ENCODE measurements at places on chromosomes 11 and 22. TPM values are rescaled to one million over a fixed set of nuclear protein-coding genes. Genes with fewer than 3 reads are reported as not detected.

GRCh38 chr11:14544611-14545010 is 24.4 kb upstream of the PSMA1 start:
- no peak for DNase-seq

DNA sequence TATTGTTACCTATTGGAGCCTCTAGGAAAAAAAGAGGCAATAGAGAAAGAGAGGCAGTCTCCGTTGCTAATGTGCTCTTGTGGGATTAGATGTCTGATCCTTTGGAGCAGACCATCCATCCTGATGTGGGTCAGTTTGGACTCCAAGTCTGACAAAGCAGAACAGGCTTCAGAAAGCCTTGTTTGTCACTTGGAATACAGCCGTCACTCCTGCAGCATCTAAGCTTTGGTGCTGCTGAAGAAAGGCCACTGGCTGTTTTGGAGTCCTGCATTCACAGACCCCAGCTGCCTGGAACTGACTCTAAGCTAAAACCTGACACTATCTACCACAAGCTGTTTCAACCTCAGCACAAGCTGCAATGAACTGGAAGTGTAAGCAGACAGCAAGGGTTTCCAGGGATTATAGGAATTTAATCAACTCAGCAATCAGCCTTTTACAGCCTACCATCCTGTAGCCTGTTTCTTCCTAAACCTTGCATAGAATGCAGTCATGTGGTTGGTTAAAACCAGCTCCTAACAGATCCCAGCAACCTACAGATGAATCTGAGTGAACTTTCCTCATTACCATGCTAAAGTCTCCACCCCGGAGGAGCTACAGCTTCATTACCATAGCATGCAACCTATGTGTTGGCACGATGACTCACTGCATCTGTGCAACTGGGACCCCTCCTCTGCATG is 3.7 kb upstream of the PLAAT4 start:
- no peak for DNase-seq

- peak; percentile 91 for DNase-seq
Observed at GRCh38 chr11:72223615-72224563, 678 bp upstream of the INPPL1 start.

DNA sequence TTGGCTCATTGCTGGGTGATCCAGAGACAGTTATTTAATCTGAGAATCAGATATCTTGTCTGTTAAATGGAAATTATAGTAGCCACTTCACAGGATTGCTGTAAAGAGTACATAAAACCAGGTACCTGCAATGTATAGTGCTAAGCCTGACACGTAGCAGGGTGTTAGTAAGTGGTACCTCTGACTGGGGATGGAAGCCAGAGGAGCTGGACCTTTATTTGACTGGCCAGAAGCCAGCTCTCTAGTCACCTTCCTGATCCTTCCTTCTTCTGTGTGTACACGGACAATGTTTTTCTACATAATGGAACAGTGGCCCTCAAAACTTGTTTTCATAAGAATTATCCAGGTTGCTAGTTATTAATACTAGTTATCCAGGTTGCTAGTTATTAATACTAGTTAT is 25.5 kb upstream of the EHF start:
- no peak for DNase-seq

DNA sequence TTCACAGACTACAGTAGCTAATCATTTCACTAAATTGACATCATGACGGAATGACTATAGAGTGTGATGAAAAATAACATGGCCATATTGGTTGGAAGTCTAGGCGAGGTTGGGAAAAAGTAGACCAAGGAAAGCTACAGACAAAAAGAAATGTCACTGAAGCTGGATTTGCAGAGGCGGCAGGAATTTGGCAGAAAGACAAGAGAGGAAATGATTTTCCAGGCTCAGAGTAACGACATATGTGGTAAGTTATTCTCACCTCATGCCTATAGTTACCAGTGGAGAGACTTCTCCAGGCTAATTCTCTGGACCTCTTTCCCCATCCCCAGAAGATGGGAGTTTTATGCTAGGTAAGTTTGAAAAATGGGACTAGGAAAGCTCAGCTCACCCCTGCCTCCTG is 1005.8 kb upstream of the CCDC90B start:
- DNase-seq = peak; percentile 77

- no peak for DNase-seq
Observed at GRCh38 chr11:35236667-35237003, 97.7 kb downstream of the CD44 start.

GRCh38 chr11:62256281-62256680 is 13.7 kb upstream of the SCGB2A2 start:
- no peak for DNase-seq

DNA sequence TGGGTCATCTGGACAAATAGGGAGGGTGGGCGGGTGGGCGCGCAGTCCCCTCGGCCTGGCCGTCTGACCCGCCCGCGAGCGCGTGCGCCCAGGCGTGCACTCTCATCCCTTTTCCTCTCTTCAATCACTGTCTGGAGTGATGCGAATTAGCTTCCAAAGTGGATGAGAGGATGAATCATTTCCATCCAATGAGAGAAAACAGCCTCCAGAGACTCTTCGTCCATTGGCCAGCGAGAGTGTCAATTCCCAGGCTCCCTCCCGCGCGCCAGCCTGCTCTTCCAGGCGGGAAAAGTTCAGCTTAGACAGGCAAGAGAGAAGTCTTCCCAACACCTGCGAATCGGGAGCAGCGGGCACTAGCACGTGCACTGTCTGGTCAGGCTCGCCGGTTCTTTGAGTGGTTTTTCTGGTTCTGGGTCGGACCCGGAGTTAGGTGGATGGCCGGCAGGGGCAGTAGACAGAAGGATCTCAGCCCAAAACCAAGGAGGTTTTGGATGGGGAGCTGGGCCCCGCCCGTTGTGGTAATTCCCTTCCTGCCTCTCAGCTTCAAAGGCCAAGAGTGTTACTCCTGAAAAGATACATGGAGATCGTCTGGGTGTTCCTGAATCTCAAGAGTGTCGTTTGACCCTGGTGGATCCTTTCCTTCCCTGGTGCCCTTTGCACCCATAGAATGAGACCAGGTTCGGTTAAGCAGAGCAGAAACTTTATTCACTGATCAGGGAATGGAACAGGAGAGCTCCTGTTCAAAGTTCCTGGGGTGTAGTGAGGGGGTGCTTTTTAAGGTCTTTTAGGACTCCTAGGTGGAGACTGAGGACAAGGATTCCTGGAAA is 33.4 kb upstream of the GLYATL1 start:
- DNase-seq = peak; percentile 94

- DNase-seq = no peak
Observed at GRCh38 chr11:134236834-134237556, 12.5 kb downstream of the VPS26B start.

DNA sequence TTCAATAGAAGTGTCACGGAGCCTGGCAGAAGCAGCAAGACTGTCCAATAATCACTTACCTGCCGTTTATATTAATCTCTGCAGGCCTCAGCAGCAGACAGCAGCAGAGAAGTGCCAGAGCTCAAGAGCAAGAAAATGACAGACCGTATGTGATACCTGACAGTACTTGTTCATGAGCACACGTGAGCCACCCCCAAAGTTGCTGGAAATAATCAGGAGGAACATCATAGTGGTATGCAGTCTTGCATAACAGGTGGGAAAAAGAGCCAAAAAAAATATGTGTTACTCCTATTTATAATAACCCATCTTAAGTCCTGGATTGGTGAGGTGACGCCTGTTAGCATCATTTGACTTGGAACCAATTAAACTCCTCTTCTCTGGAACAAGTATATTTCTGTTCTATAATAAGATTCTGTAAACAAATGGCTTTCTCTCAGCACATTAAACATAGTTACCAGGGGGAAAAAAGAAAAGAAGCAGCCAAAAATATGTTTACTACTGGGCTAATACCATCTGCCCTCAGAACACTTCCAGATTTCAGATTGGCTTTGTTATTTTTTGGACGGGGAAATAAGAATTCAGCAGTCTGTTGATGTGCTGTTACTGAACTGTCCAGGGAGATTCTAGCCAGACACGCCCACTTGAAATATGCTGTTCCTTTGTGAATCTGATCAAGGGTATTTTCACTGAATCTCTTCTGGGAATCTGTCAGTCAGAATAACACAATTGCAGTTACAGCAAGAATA is 7.9 kb upstream of the SLN start:
- DNase-seq = peak; percentile 9

DNA sequence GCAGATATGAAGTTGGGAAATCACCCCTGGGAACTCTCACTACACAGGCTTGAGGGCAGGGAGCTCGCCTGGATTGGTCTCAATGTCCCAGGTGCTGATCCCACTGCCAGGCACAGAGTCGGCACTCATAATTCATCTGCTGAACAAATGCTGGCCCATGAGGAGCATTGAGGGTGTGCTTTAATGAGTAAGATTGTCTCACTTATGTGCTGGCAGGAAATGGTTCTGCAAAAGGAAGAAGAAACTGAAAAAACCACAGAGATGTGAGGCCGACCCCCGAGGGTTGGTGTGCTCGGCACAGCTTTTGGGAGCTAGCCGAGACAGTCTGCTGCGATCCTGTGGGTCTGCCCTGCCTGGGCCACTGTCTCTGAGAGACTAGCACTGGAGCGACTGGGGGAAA is 9.4 kb downstream of the PLAAT2 start:
- no peak for DNase-seq

- DNase-seq = no peak
Observed at GRCh38 chr11:101944923-101945322, 28.6 kb upstream of the ANGPTL5 start.

- peak; percentile 79 for DNase-seq
Observed at GRCh38 chr11:120801801-120802689, 221.9 kb upstream of the TBCEL start.

- DNase-seq = peak; percentile 56
Observed at GRCh38 chr11:66100272-66101065, 30.4 kb downstream of the PACS1 start.

DNA sequence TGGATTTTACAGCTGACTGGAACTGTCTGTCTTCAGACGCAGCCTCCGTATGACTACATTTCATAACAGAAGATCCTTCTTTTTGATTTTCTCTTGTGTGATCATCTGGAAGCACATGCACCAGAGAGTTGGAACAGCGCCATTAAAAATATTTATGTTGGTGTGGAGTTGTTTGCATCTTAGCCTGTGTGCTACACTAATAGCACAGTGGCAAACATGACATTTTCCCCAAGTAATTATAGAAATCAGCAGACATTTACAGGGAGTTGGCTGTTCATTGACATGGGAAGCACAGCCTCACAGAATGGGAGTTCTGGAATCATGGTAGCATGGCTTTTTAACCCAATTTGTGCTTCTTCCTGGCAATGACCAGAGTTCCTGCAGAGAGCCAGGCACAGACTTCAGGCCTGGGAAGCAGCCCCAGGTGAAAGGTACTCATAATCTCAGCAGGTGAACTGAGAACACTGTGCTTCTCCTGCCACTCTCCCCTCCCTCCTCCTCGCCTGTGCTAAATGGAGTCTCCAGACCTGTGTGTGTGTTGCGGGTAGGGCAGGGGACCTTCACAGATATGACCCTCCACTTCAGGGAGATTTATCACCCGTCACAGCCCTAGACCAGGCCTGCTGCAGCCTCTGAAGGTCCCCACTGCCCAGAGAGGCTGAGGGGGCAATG is 82.8 kb upstream of the PLET1 start:
- peak; percentile 19 for DNase-seq

- DNase-seq = no peak
Observed at GRCh38 chr11:110908401-110909105, 196.3 kb upstream of the ARHGAP20 start.

- no peak for DNase-seq
Observed at GRCh38 chr11:118615976-118616371, 8.6 kb downstream of the PHLDB1 start.

DNA sequence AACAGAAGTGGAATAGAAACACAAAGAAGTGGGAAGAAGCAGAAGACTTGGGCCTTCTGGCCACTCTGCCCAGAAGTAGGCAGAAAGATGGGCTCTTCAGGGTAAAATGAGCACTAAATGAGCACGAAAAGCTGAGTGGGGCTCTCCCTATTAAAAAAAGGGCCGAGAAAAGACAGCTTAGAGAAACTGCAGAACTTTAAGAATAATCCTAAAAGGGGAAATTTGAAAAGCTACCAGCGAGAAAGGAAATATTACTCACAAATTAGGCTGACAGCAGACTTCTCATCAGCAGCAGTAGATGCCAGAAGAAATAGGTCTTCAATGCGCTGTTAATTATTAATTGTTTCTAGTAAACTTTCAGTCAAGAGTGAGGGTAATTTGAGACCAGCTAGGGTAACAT is 78.2 kb downstream of the UVRAG start:
- no peak for DNase-seq

The OR4A16 gene
- total RNA-seq = not detected

The ART1 gene
- 0.80 TPM for total RNA-seq

The ABCC8 gene
- 3.9 TPM for total RNA-seq

The MMP7 gene
- 30.4 TPM for total RNA-seq

The KIAA1671 gene
- 38.1 TPM for total RNA-seq

The KRTAP5-9 gene
- total RNA-seq = 0.37 TPM

The TMPRSS13 gene
- total RNA-seq = 9.4 TPM

All from lung (tissue), 17 donors.